ENCODE measurements at places on chromosomes 2 and 18.

- no peak for DNase-seq
These were observed 300.6 kb downstream of the AFF3 start for GRCh38 chr2:99841749-99842148.

- DNase-seq: no peak
These were observed 36.2 kb downstream of the PNO1 start for GRCh38 chr2:68193787-68194372.

- no peak for DNase-seq
These were observed 289.8 kb upstream of the UBE2E3 start for GRCh38 chr2:180690611-180691010.

GRCh38 chr2:241728627-241729026 lies 5.8 kb upstream of the D2HGDH start:
- no peak for DNase-seq

- no peak for DNase-seq
These were observed 64.1 kb downstream of the DTNA start for GRCh38 chr18:34773961-34774766.

DNA sequence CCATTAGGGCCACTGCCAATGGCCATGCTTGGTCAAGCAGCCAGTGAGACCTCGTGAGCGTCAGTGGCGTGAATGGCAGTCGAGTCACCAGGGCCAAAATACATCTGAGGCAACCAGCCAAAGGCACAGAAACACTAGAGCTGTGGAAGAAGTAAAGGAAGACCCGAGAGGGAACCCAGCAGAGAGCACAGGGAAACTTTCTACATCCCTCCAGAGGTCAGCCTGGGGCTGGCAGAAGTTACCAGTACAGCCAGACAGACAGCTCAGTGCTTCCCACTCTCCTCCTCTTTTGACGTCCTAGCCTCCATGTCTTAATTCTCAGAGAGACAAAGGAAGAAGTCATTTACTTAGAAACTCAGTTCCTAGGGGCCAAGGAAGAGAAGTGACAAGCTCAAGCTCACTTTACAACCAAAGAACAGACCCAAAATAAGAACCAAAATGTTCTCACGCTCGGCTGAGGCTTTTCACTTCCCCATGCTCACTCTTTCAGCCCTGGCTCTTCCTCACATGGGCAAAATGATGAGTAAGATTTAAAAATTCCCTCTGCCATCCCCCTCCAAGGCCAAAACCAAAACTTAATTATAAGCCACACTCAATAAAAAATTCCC lies 8.7 kb downstream of the CYRIA start:
- no peak for DNase-seq

GRCh38 chr2:1635823-1636222 lies 108.5 kb downstream of the PXDN start:
- DNase-seq: no peak

- DNase-seq: no peak
These were observed 59.4 kb upstream of the SH3RF3 start for GRCh38 chr2:109069331-109070194.

- no peak for DNase-seq
These were observed 16.3 kb upstream of the CCDC68 start for GRCh38 chr18:54975598-54975997.

DNA sequence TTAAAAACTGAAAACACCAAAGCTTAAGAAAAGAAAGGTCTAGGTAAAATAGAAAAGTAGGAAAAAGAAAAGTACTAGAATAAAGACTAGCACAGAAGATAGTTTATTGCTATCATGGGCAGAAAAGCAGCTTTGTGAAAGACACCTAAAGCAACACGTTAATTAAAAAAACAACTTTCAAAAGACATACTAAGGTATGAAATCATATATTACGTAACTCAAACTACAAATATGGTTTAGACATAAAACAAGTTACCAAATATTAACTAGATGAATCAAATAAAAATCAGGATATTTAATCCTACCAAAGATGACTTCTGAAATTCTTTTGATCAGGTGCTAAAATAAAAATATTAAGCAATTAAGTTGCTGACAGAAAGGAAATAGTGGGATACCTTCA lies 30.3 kb downstream of the RTTN start:
- no peak for DNase-seq

DNA sequence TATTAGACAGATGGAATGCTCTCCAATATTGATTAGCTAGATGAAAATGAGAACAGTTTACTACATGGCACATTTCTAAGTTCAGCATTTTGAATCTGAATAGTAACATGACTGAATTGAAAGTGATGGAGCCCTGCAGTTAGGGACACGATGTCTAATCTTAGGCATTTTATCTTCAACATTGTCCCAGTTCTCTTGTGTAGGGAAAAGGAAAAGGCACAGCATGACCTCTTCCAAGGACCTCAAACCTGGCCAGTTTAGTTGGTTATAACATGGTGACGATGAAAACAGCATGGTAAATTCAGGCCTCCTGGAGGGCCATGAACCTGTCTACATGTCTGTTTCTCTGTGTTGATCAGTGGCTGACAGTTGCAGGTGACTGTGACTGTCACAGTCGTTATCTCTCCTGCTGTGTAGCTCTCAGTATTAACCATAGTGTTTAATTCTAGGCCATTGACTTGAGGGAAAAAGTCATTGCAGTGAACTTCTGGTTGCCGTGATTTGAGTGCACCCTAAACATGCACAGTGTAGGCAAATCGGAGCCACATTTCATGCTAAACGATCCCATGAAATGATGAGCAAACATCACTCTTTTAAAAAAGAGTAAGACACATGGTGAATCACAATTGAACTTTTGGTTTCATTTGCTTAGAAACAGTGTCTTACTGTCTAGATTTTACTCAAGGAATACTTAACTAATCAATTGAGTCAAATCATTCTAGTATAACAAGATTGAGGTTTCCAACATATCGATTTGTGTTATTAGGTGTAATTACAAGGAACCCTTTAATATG lies 129.7 kb downstream of the PHLPP1 start:
- no peak for DNase-seq

GRCh38 chr2:157744571-157745076 lies 116.0 kb upstream of the ACVR1C start:
- DNase-seq: no peak

DNA sequence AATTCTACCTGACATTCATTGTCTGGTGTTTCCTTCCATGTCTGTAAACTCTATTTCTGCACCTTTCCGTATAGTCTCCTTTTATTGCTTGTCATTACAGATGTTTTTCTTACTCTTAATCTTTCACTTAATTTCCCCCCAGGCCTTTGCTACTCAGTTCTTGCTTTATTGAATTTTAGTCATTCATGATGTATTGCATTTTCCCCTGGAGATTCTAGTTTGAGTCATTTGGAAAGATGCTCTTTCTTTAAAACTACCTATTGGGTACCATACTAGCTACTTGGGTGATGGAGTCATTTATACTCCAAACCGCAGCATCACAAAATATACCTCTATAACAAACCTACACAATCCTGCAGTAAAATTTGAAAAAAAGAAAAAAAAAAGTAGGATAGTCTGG lies 27.2 kb upstream of the LPIN2 start:
- no peak for DNase-seq

DNA sequence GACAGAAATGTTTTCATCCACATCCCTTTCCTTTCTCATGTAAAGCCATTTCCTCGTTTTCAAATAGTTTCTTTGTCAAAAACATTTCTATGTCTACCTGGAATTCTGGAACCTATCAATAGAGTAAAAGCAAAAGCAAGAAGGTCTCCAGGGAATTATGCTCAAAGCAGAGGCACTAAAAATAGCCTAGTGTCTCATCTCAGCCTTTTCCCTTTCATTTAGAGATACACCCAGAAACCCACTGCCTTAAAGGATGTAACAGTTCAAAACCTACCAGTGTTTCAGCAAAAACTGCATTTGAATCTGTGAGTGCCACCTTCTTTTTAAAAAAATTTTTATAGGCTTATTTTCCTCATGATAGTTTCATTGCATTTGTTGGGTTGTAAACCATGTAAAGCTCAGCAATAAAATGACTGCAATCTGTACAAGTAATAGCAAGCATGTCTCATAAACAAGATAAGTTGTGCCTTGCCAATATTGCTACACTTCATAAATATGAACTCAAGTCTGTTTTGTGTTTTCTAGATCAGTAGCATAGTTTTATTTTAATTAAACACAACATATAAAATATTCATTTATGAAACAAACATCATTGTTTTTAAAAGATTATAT lies 927.3 kb upstream of the ACVR2A start:
- no peak for DNase-seq

DNA sequence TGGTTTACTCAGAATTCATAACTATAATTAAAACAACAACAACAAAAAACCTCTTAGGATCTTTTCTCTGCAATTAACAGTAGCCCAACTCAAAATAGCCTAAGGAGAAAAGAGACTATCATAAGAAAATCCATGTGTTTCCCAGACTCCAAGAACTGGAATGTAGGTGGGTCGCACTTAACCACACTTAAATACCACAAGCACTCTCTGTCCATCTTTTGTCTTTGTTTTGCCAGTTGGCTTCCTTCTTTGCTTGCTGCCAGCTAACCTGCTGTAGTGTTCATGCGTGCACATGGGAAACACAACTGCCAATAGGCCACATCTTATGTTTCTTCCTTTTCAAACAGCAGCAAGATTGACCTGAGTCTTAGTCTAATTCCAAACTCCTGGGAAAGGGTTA lies 24.1 kb upstream of the ACVR1 start:
- no peak for DNase-seq

DNA sequence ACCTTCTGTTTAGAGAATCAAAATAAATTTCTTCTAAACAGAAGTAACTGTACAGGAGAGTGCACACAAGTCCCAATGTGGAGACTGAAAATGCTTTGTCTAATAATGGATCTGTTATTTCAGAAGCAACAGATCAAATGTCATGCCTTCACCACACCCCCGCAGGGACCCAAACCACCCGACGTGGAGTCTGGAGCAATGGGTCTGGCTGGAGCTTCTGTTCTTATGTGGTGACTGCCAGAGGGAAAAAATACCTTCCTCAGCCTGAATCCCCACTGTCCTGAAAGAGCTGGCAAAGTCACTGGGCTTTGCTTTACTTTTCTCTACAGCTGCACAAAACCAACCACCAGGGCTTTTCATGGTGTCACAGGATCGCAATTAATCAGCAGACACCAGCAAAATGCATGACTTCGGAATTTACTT lies 119.0 kb upstream of the ZFP36L2 start:
- no peak for DNase-seq

- no peak for DNase-seq
These were observed 49.6 kb downstream of the NXPH2 start for GRCh38 chr2:138730497-138731030.

- DNase-seq: no peak
These were observed 129.9 kb downstream of the SOCS6 start for GRCh38 chr18:70418546-70419311.
